ENCODE measurements at places on chromosomes 11 and 22. TPM values are rescaled to one million over a fixed set of nuclear protein-coding genes. Genes with fewer than 3 reads are reported as not detected.

PIH1D2 gene
- 3.5 TPM for total RNA-seq

KRTAP5-11 gene
- total RNA-seq, result not detected

C11orf65 gene
- 11.4 TPM for total RNA-seq

TRPC6 gene
- 0.09 TPM for total RNA-seq

OR2AT4 gene
- total RNA-seq, result 0.22 TPM
